RPMI7951 (cell line): ENCODE measurements at places on chromosomes 5 and 9. TPM values are rescaled to one million over a fixed set of nuclear protein-coding genes. Genes with fewer than 3 reads are reported as not detected.

DNA sequence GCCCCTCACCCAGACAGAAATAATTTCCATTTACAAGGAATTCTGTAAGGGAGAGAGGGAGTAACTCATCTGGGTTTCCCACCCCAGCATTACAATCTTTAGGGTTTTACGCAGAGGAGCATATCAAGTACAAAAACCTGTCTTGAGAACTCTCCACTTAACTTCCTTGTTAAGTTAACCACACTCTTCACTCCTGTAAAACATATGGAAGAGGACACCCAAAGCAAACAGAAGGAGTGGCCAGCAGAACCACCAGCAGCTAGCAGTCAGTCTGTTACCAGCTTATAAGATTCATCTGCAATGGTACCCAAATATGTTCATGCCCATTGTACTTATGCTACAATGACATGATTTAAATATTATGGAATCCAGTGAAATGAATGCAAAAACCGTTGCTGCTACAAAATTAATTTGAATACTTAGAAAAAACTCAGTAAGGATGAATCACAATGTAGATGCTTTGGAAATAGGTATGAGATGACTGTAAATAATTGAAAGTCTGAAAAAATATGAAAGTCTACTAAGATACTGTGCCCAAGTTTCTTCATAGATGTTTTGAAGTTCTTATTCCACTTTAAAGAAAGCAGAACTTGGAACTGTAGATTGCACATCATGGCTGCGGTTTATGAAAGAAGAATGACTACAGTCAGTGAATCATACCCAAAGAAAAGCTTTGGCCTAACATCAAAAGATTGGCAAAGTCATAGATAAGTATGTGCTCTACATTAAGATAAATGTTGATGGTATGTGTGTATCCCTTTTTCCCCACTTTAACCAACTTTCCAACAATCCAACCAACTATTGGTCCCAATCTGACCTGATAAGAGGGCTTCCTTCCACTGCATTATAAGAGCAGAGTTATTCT, 233.6 kb downstream of the ACTL7B start:
- DNase-seq: peak; percentile 89

The KCNV2 gene
- total RNA-seq: not detected in 2 replicates

The SPATA31D4 gene
- total RNA-seq: not detected in 2 replicates

DNA sequence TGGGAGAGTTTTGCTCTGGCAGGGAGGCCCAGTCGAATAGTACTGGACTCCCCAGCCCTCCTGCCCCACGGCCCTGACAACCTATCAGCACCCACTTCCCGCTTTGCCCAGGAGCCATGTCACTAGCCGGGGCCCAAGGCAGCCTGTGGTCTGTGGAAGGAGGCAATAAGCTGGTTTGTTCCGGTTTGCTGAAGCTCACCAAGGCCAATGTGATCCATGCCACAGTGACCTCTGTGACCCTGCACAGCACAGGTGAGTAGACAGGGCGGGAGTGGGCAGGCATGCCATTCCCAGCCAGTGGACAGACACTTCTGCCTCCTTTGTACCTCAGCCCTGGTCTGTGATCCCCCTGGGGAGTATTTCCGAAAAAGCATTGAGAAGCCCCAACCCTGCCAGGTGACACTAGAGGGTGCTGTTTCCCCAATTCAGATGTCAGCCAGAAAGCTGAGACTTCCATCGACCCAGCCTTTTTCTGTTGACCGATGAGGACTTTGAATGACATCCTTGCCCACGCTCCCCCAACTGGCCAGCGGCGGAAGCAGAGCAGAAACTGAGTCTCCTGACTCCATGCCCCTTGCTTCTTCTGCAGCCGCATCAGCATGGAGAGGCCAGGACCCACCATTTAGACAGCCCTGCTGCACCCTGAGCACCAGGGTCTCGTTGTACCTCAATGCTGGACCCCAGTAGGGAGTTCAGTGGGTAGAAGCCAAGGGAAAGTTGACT, 9.6 kb downstream of the PCYOX1L start:
- peak; percentile 74 for DNase-seq

DNA sequence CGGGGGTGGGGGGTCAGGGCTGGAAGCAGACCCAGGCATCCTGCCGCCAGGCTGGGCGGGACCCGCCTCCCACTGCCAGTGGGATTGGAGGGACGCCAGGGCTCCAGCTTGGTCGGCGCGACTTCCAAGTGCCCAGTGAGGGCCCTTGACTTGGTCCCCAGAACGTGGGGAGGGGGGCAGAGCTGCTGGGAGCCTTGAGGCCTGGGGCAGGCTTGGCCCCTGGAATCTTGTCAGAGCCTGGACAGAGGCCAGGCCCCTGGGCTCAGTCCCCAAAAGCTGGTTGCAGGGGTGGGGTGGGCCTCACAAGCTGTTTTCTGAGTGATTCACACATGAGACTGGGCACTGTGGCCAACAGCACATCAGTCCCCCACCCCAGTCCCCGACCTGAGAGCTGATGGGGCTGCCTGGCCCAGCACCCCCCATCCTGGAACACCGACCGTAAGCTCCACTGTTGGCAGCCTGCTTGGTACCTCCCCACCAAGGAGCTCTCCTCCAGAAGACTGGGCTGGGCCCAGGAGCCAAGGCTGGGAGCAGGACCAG, 526 bp downstream of the CLIC3 start:
- peak; percentile 28 for DNase-seq

DNA sequence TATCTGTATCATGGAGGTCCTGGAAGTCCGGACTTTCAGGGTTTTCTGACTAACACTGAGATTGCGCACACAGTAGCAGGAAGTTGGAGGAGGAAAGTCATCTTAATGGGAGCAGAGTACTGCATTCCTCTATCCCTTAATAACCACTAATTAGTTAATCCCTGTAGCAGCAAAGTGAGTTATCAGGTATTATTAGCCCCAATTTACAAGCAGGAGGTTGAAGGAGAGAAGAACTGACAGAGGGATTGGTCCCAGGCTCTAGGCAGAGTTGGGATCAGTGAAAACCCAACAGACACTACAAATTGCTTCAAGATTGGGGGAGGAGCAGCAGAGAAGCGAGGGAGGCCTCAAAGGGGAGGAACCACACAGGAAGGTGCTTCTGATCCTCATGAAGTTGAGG, 74.5 kb upstream of the XPA start:
- no peak for DNase-seq

DNA sequence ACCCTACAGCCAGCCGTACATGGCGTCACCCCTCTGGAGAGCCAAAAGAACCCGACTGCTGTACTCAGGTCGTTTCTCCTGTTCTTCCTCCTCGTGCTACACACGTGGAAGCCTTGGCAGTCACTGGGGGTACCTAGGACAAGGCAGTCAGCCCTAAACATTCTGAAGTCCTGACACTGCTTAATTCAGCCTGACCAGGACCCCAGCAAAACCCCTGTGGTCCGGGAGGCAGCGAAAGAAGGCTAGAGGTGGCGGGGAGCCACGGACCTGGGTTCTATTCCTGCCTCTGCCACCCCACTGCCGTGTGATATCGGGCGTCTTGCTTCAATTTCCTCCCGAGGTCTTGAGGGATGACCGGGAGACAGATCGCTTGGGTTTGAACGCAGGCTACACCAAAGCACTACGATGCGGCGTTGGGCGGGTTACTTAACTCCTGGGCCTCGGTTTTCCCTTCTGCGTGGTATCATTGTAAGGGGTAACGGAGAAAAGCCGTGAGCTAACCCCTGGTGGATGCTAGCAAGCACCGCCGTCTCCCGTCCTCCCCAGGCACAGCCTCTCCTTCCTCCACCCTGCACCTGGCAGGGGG, 429 bp upstream of the ARL10 start:
- no peak for DNase-seq

- no peak for DNase-seq
Measured at GRCh38 chr9:33273266-33273971, 8.6 kb downstream of the CHMP5 start.

DNA sequence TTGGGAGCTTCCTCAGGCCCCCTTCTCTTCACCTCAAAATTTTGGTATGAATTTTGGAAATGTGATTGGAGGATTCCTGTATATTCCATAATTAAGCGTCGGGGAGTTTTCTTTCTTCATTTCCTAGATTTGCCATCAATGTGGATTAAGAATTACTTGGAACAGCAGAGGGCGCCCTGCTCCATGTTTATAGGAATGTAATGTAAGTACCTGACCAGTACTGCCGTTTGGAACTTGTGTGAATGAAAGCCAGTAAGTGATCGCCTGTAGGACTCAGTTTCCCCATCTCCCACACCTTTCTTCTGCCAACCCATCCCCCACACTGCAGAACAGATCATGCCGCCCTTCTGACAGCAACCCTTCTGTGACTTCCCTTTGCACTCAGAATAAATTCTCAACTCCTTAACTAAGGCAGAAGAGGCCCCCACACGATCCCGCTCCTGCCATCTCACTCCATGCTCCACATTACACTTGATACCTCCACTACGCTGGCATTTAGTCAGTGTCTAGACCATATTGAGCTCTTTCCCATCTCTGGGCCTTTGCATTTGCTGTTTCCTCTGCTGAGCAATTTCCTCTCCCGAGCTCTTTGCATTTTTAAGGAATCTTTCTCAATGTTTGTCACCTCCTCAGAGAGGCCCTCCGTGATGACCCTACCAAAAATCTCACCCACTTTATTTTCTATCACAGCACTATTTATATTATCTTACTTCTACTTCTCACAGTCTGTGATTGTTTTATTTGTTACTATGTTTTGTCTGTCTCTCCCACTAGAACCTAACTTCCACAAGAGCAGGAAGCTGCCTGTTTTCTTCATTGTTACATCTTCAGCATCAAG, 79.5 kb upstream of the HTR4 start:
- peak; percentile 74 for DNase-seq

DNA sequence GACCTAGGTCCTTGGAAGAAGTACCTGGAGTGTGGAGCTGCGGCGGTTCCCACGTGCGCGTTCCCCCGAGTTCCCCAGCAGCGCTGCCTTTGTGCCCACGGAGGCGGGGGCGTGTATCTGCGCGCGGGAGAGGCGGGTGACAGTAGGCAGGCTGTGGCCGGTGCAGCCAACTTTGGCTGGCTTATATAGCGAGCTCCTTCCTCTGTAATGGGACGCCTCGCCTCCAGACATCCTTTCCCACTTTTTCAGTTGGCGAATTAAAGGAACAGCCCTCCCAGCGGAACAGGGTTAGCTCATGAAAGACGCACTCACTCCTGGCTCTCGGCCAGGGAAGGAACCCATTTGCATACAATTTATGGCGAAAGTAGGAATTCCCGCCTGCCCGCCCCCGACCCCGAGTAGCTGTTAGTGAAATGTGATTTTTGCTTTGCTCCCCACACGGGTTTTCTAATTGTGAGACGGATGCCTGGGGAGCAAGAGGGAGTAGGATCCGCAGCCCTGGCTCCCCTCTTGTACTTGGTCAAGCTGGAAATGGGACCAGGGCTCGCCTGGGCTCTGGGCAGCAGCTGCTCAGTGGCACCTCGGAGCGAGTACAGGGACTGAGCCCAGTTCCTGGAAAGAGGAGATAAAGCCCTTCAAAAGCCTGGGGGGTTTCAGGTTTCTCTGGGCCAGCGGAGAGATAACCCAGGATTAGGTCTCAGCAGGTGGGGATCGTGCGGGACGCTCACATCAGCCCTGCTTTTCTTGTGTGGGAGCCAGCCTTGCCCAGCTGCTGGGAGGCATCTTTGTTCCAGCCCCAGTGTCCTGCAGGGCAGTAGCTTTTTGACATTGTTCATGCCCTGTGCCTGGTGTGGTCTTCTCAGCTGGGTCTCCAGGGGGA, at the start of gene TNC:
Gene TNC, minus strand, starts transcription at position 159 of the 880 bp plus-strand sequence. CDS start 27,139 bp downstream, outside the sequence.
- DNase-seq: peak; percentile 94

The NRG2 gene
- total RNA-seq: 1.7 and 1.9 TPM in 2 replicates

The OTULINL gene
- total RNA-seq: 4.4 and 5.5 TPM in 2 replicates

GRCh38 chr5:18394443-18394804, 760.2 kb downstream of the TAF11L14 start:
- no peak for DNase-seq

The RMI1 gene
- 6.6 and 7.3 TPM in 2 replicates for total RNA-seq

- no peak for DNase-seq
Measured at GRCh38 chr5:619444-619843, 7.3 kb downstream of the CEP72 start.

DNA sequence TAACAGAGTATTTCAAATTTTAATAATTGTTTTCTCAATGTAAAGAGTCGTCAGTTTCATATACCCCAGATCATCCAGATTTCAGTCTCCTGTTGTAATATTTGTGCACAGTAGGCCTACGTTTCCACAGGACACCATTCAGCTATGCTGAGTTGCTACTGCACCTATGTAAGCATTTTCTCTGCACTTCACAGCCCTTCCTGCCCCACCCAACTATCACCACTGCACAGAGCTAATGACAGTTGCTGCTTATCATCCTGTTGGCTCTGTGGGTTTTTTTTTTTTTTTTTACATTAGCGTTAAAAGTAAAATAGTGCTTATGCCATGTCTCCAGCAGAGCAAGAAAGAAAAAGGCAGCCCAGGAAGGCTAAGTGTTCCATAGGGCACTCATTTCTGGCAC, 5.9 kb upstream of the PRKACG start:
- no peak for DNase-seq

The RANBP3L gene
- 2.6 and 3.3 TPM in 2 replicates for total RNA-seq

GRCh38 chr9:8156346-8156745, 356.8 kb upstream of the DMAC1 start:
- DNase-seq: no peak

GRCh38 chr9:26157411-26157810, 479.2 kb upstream of the TUSC1 start:
- peak; percentile 23 for DNase-seq

GRCh38 chr5:89967771-89968444, 441.6 kb downstream of the CETN3 start:
- peak; percentile 64 for DNase-seq

- no peak for DNase-seq
Measured at GRCh38 chr5:62494772-62495171, 82.2 kb downstream of the IPO11 start.

The TUBB4B gene
- total RNA-seq: 295 and 372 TPM in 2 replicates

GRCh38 chr9:74556685-74557084, 59.5 kb downstream of the RORB start:
- no peak for DNase-seq

The PALM2AKAP2 gene
- 31.7 and 39.6 TPM in 2 replicates for total RNA-seq

DNA sequence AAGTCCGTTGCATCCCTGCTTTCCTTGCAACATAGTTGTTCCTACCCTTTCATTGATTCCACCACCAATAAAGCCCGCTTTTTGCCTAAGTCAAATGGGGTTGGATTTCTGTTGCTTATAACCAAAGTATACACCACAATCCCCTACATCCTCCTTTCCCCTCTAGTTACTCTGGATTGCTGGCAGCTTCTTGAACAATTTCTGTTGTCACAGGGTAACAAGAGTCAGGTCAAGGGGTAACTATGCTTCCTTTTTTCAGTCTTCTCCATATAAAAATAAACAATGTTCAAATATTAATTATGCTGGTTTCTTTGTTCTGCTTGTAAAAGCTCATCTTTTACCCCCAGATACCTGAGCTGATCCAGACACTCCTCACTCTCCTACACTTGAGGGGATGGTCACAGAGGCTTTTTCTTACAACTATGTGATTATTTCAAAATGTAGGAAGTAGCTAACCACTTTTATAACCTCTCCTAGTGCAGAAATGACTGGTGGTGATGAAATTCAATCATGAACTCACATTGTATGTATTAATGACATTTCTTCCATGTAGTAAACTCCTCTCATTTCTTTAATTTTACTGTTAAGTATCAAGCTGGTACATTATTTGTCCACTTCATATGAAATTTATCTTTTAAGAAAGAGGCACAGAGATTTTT, 136.5 kb downstream of the SNX18 start:
- DNase-seq: no peak

GRCh38 chr5:98121036-98121936, 652.2 kb upstream of the RGMB start:
- DNase-seq: no peak

The AHRR gene
- total RNA-seq: 51.8 and 62.2 TPM in 2 replicates
